Mesangial cell (primary cell): ENCODE measurements at places on chromosomes 11 and 22. TPM values are rescaled to one million over a fixed set of nuclear protein-coding genes. Genes with fewer than 3 reads are reported as not detected.

The PIWIL4 gene
- 0.16 and 1.6 TPM in 2 replicates for total RNA-seq

The PISD gene
- 57.8 and 58.5 TPM in 2 replicates for total RNA-seq

The YPEL4 gene
- 0.38 TPM in 1 of 2 replicates, not detected in the other for total RNA-seq

The SPI1 gene
- total RNA-seq = not detected in 2 replicates

The TMEM86A gene
- total RNA-seq = 0.49 and 4.1 TPM in 2 replicates

The TESMIN gene
- 5.1 and 8.3 TPM in 2 replicates for total RNA-seq

The WBP2NL gene
- 0.38 TPM in 1 of 2 replicates, not detected in the other for total RNA-seq
